ENCODE measurements at places on chromosomes 1 and 21. TPM values are rescaled to one million over a fixed set of nuclear protein-coding genes. Genes with fewer than 3 reads are reported as not detected.

CELA2B gene
- not detected for total RNA-seq

CHIA gene
- not detected for total RNA-seq

MRPS21 gene
- total RNA-seq, result 39.4 TPM

NBL1 gene
- 236 TPM for total RNA-seq

LINGO4 gene
- total RNA-seq, result not detected

All from dermis microvascular lymphatic vessel endothelial cell (primary cell).